ENCODE measurements at places on chromosomes 5 and 9.

- peak; percentile 98 for DNase-seq
Observed at GRCh38 chr5:86679529-86679928, 61.8 kb downstream of the COX7C start.

- no peak for DNase-seq
Observed at GRCh38 chr5:180100621-180101450, 29.3 kb upstream of the RNF130 start.

- DNase-seq = peak; percentile 13
Observed at GRCh38 chr9:119365291-119366027, 3.8 kb downstream of the BRINP1 start.

DNA sequence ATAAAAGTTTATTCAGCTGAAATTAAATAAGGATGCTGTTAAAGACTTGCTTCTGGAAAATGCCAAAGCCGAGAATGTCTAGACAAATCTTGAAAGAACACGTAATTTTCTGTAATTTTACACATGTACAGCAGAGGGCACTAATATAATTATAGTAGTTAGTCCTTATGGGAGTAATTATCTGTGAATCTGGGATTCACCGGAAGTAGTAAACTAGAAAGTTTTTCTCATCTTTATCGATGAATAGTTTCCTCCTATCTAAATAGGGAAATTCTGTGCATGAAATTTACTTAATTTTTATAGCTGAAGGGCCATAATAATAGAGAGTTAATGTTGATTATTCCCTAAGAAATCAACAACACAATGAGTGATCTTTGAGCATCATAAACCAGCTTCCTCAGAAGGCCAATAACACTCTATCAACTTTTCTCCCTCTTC, 18.4 kb upstream of the CNTLN start:
- DNase-seq = no peak

DNA sequence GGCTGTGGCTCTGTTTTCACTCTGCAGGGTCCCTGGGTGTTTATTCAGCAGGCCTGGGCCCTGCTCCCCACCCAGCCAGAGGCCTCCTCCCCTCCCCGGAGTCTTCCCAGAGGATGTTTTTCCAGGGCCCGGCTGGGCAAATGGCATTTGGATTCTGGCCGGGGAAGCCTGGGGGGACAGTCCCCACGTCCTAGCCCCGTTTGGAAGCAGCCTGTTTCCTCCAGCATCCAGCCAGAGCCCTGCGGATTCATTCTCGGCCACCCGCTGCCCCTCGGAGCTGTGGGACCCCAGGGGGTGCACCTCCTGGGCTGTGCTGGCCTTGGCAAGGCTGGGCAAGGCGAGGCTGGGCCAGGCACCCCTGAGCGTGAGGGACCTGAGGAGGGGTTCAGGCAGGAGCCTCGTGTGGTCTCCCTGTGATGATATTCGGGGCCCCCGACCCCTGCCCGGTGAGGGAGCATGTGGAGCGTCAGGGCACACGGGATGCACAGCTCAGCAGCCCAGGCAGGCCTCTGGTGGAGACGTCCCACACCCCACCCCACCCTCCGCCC, 48.8 kb upstream of the EGFL7 start:
- DNase-seq = no peak

- DNase-seq = no peak
Observed at GRCh38 chr9:133102190-133103021, 18.6 kb downstream of the RALGDS start.

DNA sequence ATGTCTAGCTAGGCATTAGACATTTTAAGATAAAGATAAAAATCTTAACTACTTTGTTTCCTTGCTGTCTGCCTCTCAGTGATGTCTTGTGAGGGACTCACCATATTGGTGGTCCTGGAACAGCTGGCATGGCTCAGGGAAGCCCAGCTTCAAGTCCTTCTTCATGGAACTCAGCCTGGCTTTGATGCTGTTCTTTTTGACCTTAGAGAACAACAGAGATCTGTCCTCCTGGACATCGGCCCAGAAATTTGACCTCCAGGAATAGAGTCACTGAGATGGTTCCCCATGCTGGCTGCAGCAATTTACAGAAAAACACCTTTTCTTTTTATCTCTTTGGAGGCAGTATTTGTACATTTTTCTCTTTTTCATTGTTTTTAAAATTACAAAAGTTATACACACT, 235.5 kb upstream of the WWC1 start:
- no peak for DNase-seq

GRCh38 chr5:23007236-23007635, 154.1 kb upstream of the CDH12 start:
- DNase-seq = no peak

GRCh38 chr9:87787735-87788134, 61.8 kb downstream of the CTSL start:
- DNase-seq = no peak

DNA sequence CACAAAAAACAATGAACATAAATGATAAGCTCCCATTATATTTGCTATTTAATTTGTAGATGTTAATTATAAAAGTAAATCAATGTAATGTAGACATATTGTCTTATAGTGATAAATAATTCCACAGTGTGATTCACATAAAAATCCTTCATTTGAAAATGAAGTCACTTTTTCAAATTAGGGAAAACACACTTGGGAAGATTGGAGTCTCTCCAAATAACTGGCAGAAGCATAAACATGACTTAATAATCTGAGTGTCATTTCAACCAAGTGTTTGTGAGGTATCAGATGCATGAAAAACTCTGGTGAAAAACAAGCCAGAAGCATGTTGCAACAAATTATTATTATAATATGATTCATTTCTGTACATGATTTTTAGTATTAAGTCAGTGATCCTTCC, 102.2 kb downstream of the CETN3 start:
- no peak for DNase-seq

- DNase-seq = no peak
Observed at GRCh38 chr9:135199489-135199888, 112.0 kb downstream of the OLFM1 start.

DNA sequence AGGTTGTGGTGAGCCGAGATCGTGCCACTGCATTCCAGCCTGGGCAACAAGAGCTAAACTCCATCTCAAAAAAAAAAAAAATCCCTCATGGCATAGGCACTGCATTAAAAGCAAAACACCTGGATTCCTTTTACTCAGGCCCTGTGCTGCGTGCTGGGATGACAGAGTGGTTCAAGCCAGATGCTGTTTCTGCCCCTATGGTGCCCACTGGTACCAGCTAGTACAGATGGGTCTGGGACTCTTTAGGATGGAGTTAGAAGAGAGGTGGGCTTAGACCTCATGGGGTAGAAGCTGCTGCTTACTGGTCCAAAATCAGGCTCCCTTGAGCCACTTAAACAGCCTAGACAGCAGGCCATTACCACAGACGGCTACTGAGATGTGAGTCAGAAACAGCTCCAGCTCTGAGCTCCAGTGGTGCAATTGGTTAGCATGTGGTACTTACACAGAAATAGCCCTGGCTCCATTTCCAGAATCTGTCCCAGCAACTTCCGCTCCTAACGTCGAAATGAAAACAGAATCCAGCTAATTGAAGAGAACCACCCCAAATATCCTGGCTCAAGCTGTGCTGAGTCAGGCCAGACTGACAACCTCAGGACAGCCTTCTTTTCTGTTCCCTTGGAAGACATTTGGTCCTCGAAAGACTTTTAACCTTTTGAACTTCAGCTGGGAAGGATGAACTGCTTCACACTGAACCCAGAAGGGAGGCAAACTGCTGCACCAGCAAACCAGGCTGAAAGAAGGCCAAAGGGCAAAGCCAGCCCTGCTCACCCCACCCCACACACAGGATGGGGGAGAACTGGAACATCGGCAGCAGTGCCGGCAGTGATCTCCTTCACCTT, 15.5 kb downstream of the C5orf15 start:
- DNase-seq = peak; percentile 82

DNA sequence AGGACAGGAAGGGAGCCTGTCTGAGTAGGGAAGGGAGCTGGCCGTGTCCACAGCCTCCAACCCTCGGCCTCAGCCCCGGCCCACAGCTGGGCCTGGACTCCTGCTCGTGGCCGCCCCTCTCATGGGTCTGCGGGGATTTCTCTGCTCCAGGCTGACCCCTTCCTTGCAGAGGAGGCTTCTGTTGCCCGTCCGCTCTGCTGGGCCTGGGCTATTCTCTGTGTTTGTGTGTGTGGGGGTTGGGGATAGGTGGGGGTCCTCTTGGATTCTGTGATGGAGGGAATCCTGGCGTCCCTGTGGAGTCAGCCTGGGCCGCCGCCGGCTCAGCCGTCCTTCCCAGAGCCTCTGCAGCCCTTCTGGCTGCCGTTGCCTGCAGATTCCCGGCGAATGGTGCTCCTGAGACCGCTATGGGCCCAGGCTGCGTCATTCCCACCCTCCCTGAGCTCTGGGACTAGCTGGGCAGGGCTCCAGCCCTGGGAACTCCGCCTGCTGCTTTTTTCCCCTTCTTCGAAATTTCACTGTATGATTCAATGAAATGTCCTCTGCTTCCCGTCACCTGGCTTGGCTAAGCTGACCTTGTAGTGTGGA, 64.2 kb downstream of the FGF18 start:
- DNase-seq = peak; percentile 66

GRCh38 chr5:79806741-79807140, 117.1 kb downstream of the CMYA5 start:
- DNase-seq = no peak

DNA sequence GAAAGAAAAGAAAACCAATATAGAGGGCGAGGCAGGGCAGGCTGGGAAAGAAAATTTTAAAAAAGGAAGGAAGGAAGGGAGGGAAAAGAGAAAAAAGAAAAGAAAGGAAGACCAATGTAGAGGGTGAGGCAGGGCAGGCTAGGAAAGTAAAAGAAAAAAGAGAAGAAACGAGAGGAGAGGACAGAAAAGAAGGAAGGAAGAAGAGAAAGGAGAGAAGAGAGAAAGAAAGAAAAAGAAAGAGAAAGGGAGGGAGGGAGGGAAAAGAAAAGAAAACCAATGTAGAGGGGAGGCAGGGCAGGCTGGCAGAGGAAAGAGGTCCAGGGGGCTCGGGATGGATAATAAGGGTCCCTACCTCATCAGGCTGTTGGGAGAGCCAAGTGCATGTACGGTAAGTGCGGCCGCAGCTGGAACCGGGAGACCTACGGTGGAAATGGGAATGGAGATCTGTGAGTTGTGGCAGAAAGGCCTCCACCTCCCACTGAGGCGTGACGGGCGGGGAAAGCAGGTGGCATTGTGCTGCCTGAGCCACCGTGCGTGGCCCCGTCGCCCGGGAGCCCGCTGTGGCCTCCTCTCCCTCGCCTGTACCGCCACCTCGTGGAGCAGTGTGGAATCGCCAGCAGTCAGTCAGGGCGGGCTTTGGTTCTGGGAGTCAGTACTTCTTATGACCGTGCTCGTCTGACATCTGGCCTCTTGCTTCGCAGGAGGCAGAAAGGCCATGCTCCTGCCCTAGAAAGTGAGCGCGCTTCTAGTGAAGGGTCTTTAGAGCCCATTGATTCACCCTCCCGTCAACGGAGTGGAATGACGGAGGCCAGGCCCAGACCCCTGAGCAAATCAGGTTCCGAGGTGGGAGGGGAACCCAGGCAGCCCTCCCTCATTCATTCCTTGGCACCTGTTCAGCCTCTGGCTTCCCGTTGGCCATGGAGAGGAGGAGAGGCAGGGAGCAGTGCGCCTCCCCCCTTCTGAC, 10.4 kb upstream of the NHP2 start:
- DNase-seq = no peak

DNA sequence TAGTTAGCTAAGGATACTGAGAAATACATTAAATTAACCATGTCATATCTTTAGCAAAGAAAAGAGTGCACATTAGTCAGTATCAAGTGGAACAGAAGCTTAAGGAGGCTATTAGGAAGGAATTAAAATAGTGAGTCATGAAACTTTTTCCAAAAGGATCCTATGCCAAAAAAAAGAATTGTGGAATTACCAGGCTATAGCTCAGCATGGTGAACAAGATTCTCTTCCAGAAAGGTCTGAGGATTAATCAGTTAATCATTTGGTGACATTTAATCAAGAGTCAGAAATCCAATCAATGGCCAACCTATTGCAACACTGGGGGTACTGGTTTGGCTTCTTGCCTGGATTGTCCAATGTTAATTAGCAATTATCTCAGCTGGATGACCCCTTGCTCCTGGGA, 244.5 kb upstream of the NMUR2 start:
- no peak for DNase-seq

- DNase-seq = peak; percentile 48
Observed at GRCh38 chr9:83701769-83702168, 6.0 kb downstream of the UBQLN1 start.

DNA sequence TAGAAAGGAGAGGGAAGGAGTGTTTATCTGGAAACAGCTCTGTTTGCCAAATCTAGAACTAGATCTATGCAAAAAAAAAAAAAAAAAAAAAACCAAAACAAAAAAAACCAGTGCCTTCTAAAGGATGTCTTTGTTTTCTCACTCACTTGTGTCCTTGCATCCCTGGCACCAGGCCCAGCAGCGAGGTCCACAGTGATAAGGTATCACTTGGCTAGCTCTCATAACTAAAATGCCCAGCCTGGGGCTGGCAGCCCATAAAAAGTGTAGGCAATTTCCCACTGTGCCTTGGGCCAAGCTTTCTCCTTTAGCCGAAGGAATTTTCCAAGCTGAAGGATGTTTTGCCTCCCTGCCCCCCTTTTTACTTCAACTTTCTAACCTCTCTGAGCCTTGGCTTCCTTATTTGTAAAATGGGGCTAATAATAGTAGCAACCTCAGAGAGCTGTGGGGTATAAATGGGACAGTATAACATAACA, 20.8 kb downstream of the RGS3 start:
- DNase-seq = no peak

DNA sequence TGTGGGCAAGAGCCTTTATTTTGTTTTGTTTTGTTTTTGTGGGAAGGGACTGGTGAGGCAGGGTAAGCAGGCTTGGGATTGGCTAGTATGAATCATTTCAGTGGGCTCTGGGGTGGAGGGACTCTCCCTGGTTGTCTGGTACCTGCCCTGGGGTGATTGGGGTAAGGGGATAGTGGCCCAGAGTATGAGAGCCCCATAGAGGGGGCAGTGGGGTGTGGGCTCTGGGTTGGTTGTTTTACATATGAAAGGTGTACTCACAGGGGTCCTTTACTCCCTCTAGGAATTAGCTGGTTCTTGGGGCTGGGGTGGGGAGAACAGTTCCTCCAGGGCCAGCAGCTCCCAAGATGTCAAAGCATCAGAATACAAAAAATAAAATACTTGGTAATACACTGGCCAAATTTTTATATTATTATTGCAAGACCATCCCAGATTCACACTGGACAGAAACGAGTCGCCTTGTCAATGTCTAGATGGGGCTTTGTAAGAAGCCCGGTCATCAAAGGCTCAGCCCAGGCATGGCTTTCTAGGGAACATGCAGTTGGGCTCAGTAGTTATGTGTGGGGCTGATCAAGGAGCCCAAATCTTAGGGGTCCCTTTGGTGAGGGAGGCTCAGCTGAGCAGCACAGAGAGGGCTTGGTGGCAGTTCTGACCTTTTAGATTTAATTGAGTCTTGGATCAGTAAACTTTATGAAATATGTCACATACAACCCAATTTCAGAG, 190.5 kb downstream of the NXNL2 start:
- no peak for DNase-seq

- DNase-seq = no peak
Observed at GRCh38 chr9:16058131-16058549, 505.3 kb downstream of the CCDC171 start.

GRCh38 chr9:76218886-76219445, 175.3 kb downstream of the RFK start:
- DNase-seq = no peak

- no peak for DNase-seq
Observed at GRCh38 chr9:113934167-113934828, 58.2 kb downstream of the ZNF618 start.

- no peak for DNase-seq
Observed at GRCh38 chr5:3598769-3599211, 3.2 kb downstream of the IRX1 start.

Measured in astrocyte of the cerebellum (primary cell).